ENCODE measurements at places on chromosomes 12 and 14.

DNA sequence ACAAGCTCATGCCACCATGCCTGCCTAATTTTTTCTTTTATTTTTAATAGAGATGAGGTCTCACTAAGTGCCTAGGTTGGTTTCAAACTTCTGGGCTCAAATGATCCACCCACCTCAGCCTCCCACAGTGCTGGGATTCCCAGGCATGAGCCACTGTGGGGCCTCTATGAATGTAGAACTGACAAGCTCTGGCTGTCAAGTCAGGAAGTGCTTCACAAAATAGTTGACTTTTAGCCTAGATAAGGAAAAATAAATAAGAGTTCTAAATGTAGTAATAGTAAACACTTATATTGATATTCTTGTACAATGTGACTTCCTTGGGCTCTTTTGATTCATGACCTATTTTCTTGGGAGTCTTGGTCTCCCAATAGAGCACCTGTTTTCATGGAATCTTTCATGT, 40.0 kb downstream of the RMST start:
- DNase-seq = no peak

- peak; percentile 61 for DNase-seq
Measured at GRCh38 chr12:10212739-10213131, at the start of gene GABARAPL1. TSS of gene GABARAPL1 (plus strand) at chr12:10212877. CDS start at chr12:10213130, 253 bp downstream.

- no peak for DNase-seq
Measured at GRCh38 chr14:57209561-57209960, 59.1 kb downstream of the EXOC5 start.

DNA sequence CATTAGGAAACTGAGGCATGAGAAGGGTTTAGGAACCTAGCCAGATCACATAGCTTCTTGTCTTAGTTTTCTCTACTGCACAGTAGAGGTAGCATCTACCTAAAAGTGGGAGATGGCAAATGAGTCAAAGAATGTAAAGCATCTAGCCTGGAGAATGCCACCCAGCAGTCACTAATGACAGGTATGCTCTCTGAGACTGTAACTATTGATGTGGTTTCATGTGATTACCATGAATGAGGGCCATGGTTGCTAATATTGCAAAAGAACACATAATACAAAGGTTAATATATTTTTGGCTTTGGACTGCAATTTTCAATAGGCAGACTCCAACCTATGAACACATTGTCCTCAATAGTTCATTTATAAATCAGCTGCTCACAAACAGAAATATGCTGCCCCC, 389.9 kb downstream of the GRIN2B start:
- no peak for DNase-seq

GRCh38 chr12:93766796-93767523, 89.8 kb downstream of the CRADD start:
- DNase-seq = peak; percentile 71

GRCh38 chr12:110065540-110065939, 17.2 kb upstream of the C12orf76 start:
- peak; percentile 77 for DNase-seq

DNA sequence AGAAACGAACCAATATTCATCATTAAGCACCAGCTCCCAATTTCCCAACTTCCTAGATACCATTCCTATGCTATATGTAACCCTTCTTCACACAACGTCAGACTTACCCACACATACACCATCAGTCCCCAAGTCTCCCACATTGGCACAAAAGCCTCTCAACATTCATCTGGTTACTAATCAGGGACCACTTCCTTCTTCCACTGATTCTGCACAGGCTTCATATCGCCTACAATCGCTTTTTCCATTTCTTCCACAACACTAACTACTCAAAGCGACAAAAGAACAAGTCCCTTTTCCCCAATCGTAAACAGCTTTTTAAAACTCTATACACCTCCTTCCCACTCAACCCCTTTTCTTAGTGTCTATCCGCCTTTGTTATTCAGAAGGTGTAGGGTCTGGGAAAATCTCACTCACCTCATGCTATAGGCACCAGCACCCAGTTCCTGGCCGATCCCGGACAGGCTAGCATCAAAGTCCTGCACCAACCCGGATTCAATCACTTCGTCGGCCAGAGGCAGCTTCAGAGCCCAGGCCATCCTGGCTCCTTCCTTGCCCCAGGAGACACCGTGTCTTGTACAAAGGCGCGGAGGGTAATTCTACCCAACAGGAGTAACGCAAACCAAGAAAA, 936 bp downstream of the TFCP2 start:
- peak; percentile 54 for DNase-seq

DNA sequence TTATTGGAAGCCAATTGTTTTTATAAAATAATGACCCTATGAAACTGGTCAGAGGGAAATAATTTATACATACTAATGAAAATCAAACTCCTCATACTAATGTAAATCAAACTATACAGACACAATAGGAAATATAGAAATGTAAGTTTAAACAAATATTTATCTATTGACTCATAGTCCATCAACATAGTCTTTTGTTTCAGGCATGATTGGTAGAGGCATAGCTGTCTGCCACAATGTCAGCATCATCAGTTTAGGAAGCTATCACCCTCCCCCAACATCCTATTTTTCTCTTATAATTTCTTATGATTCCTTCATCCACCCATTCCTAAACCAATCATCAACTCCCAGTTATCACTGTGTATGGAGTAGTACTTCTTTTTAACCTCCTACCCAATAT, 117.7 kb downstream of the SLC38A6 start:
- DNase-seq = no peak

GRCh38 chr12:41334390-41334789, 146.3 kb downstream of the PDZRN4 start:
- DNase-seq = no peak

DNA sequence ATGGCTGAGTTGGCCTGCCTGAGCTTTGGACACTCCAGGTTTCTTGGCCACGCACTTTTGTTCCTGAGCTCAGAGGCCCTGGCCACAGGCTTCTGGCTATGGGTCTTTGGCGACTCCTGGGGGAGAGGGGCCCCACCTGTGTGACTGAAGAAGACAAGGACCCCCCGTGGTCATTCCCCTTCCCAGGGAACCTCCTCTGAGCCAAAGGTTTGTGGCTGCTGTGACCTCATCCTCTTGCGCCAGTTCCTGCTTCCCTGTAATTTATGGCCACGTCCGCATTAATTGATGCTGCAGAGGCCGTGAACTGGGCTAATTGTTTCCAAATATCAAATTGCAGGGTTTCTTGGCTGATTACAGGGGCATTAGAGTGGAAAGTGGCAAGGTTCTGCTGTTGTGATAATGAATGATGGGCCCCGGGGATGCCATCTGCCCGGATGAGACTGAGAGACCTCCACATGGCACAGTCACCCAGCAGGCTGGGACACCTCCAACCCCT, 27.6 kb upstream of the NOS1 start:
- DNase-seq = no peak

GRCh38 chr12:131535779-131536178, 175.1 kb upstream of the SFSWAP start:
- DNase-seq = no peak

- peak; percentile 70 for DNase-seq
Measured at GRCh38 chr12:109020796-109021380, at the start of gene SVOP. TSS of gene SVOP (minus strand) at chr12:109021068. CDS start at chr12:109020868, 200 bp downstream.

DNA sequence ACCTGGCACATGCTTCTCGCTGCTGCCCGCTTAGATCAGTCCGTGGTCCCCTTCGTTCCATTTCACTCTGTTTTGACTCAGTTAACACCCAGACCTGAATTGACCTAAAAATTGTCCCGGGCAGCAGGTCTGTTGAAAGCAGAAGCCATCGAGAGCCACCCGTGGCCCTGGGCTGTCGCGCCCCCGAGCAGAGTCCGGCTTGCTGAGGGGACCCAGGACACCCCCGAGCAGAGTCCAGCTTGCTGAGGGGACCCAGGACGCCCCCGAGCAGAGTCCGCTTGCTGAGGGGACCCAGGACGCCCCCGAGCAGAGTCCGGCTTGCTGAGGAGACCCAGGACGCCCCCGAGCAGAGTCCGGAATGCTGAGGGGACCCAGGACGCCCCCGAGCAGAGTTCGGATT, 50.2 kb upstream of the GALNT9 start:
- no peak for DNase-seq

GRCh38 chr14:104641753-104642539, 37.4 kb upstream of the TMEM179 start:
- peak; percentile 38 for DNase-seq

DNA sequence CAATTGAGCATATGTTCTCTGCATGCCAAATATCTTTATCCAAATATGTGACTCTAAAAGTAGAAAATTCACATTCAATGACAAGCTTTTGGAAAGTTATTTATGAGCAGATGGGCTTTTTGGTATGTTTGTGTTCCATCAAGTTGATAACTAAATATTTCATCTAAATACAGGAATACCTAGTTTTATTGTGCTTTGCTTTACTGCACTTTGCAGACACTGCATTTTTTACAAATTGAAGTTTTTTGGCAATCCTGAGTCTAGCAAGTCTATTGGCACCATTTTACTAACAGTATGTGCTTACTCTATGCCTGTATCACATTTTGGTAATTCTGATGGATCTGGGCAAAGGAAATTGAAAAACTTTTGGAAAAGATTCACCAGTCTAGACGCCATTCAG, 133.8 kb downstream of the ATXN7L3B start:
- no peak for DNase-seq

DNA sequence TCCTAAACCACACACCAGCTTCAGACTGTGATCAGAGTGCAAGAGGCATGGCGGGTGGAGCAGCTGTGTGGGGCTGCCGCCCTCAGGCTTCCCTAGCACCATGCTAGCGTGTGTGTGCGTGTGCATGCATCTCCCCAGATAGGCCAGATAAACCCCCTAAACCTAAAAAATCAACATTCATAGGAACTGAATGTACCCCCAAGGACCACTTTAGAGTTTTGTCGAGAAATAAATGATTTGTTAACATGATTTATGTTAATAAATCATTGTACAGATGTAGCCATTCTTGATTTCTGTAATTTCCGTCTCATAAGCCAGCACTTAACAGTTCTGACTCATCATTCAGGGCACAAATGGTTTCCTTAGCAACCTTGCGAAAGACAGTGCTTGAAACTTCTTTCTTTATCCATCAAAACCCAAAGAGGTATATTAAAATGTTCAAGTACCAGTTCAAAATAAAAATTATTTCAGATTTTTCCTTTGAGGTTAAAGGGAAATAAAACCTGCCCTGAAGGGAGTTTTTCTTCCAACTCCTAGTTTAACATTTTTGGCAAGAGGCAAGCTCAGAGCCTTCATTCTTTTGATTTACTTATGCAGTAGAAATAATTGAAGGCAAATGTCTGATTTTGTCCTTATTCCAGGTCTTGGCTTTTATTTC, 206.2 kb upstream of the RGS6 start:
- peak; percentile 83 for DNase-seq

DNA sequence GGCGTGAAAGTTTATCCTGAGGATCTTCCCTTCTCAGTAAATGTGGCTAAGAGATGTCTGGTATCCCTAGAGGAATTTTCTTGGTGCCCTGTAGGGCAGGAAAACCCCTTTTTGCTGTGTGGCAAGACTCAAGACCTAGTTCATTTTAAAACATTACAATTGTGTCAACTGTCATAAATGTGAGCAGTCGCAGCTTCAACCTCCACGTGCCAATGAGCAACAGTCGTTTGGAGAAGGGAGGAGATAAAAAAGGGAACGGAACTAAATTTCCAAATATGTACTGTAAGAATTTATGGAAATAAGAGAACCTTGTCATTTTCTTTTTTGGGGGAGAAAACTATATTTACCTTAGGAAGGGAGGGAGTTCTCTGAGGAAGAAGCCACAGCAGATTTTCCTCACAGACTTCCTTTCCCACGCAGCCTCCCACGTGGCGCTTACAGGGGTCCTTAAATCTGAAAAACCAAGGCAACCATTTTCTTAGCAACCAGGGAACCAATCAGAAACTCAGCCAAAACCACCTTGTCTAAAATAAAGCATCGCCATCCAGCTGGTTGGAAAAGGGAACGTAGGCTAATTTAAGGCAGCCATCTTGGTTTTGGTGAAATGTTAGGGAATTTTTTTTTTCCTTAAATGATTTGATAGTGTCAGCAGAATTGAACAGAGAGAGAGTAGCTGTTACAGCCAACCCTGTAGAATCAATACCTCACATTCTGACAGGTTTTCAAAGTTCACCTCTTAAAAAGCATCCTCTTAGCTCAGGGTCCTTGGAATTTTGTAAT, 99.1 kb downstream of the FIGNL2 start:
- no peak for DNase-seq

GRCh38 chr14:50452979-50453705, 56.5 kb upstream of the CDKL1 start:
- no peak for DNase-seq

DNA sequence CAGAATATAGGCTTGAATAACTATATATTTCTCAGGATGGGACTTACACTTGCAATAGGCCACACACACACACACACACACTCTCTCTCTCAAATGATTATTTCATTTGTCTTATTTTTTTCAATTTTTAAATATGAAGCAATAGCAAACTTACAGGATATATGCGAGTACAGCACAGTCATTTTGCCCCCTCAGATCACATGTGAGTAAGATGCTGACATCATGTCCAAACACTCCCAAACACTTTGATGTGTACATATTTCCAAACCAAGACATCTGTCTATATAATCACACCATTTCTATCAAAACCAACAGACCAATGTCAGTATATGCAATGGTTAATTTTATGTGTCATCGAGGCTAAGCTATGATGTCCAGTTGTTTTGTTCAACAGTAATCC, 1535.9 kb upstream of the FLRT2 start:
- no peak for DNase-seq

GRCh38 chr12:26799741-26800140, 33.3 kb downstream of the ITPR2 start:
- DNase-seq = no peak

GRCh38 chr12:43728117-43728516, 30.5 kb downstream of the PUS7L start:
- DNase-seq = no peak

DNA sequence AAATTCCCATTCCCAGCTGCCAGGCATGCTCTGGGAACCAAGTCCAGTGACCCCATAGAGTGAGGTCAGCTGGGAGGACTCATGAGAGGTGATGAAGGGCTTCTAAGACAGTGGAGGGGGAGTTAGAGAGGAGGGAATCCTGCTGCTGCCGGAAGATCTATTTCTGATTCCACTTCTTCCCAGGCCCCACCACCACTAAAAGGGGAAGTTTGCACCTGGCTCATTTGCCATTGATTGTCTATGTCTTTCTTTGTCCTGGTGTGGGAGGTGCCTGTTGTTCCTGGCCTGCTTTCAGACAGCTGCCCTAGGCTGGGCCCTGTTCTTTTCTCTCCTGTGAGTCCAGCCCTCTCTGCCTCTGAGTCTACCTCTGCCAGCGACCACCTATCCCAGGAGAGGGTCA, 3.0 kb upstream of the KRT6A start:
- no peak for DNase-seq

GRCh38 chr14:63243646-63244045, 39.4 kb downstream of the RHOJ start:
- DNase-seq = no peak

- DNase-seq = no peak
Measured at GRCh38 chr12:66629138-66629870, 49.6 kb downstream of the GRIP1 start.

- peak; percentile 93 for DNase-seq
Measured at GRCh38 chr12:127742231-127742630, 524.7 kb upstream of the TMEM132C start.

GRCh38 chr14:62645649-62646048, 399.6 kb downstream of the KCNH5 start:
- DNase-seq = no peak
